Lower leg skin (tissue), 4 donors: ENCODE measurements at places on chromosomes 2 and 18. TPM values are rescaled to one million over a fixed set of nuclear protein-coding genes. Genes with fewer than 3 reads are reported as not detected.

- no peak for DNase-seq
Observed at GRCh38 chr2:161008311-161008710, 151.9 kb upstream of the TANK start.

- no peak for DNase-seq
Observed at GRCh38 chr2:154240921-154241379, 369.2 kb downstream of the GALNT13 start.

- no peak for DNase-seq
Observed at GRCh38 chr2:19673213-19673791, 228.5 kb downstream of the TTC32 start.

DNA sequence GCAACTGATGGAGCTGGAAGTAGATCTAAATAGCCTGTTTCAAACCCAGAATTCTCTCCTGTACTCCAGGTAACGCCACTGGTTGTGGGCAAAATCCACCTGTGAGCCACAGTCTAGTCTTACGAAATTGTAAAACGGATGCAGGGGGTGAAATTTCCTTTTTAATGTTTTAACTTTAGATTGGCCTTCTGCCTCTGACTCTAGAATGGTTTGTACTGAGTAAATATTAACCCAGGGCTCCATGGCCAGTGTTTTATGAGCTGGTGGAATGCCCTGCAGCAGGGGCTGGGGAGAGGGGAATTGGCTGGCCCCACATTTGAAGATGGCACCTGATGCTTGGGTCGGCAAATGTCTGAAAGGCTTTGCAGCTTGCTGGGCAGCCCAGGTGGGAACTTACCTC, 156.6 kb downstream of the MYCN start:
- no peak for DNase-seq

SNRPD1 gene
- 4.2 TPM for total RNA-seq
